ENCODE measurements at places on chromosomes 2 and 18.

DNA sequence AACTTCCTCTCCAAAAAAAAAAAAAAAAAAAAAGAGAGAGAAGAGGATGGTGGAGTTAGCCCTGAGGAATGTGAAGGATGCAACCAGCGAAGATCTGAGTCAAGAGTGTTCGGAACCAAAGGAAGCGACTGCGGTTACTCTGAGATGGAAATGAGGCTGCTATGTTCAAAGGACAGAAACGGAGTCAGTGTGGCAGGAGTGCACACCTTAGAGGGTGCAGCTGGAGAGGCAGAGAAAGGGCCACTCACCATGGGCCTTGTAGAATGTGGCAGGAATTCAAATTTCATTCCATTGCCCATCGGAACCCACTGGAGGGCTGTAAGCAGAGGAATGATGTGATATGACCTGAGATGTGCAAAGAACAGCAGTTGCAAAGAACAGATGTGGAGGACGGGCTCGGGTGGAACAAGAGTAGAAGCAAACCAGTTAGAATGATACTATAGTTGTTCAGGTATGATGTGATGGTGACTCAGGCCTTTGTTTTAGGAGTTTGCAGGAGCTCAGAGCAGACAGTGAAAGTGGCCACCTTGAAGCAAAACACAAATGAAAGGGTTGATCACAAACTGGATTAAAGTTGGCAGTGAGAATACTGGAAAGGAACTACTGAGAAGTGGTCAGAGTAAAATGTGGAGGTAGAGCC lies 22.6 kb downstream of the ITGA6 start:
- no peak for DNase-seq

DNA sequence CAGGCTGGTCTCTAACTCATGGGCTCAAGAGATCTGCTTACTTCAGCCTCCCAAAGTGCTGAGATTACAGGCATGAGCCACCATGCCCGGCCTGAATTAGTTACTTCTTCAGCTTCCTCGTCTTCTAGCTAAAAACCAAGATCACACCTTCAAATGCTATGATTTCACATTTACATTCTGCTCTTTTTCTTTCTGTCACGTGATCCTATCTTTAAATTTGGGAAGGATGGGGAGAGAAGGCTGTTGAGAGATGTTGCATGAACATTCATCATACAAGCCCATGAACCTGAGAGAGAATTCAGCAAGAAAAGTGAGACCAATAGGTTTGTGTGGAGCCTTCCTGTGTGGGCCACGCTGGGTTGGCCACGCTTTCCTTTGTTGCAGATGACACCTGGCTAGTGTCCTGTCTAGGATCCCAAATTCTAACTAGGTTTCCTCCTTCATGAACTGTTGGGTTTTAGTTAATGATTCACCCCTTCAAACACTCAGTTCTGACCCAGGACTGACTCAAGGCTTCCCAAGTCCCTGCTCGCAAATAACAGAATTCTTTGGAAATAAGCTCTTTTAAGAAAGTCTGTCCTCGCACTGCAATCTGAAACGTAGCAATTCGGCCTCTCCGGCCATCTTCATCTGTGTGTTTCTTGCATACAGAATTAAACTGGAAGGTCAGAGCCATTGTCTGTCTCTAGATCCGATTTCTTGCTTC lies 57.3 kb upstream of the CREB1 start:
- DNase-seq = no peak

DNA sequence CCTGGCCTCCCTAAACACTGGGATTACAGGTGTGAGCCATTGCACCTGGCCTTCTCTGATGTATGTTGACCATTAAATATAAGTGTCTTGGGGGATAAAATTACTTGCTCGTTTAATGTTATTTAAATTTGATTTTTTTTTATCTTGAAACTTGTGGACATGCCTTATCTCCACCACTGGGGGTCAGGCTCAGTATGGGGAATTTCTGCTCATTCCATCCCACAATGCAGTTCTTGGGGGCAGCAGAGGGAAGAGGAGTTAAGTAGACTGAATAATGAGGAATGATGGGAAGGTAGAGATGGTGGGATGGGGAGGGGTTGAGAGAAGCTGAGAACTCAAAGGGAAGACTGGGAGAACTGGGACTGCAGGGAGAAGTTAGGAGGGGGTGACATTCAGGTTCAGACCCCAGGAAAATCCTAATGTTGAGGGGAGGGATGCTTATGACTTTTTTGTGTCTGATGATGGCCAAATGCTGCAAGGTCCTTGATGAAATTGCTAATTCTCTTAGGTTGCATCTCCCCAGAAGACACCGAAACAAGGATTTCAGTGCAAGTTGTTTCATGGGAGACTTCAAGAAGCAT lies 174.2 kb downstream of the MIB1 start:
- DNase-seq = peak; percentile 43

- no peak for DNase-seq
Observed at GRCh38 chr2:188746727-188747126, 227.4 kb upstream of the COL3A1 start.

DNA sequence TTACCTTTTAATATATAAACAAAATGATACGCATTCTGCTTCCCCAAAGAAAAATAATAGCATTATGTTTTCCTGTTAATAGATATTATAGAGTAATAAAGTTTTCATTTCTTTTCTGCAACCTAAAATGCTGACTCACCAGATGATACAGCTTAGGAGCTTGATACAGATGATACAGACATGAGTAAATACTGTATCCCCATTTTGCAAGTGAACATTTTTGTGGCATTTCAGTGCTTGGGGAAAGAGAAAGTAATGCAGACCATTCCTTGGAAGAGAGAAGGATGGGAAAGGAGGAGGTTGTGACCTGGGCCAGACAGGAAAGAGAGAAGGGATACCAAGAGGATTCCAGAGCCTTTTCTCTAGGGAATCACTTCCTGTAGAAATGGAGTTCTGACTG lies 97.5 kb upstream of the FSHR start:
- DNase-seq = no peak

- DNase-seq = no peak
Observed at GRCh38 chr18:79392226-79392625, 3.5 kb upstream of the NFATC1 start.

- DNase-seq = no peak
Observed at GRCh38 chr2:186498834-186499233, 12.8 kb downstream of the ZC3H15 start.

DNA sequence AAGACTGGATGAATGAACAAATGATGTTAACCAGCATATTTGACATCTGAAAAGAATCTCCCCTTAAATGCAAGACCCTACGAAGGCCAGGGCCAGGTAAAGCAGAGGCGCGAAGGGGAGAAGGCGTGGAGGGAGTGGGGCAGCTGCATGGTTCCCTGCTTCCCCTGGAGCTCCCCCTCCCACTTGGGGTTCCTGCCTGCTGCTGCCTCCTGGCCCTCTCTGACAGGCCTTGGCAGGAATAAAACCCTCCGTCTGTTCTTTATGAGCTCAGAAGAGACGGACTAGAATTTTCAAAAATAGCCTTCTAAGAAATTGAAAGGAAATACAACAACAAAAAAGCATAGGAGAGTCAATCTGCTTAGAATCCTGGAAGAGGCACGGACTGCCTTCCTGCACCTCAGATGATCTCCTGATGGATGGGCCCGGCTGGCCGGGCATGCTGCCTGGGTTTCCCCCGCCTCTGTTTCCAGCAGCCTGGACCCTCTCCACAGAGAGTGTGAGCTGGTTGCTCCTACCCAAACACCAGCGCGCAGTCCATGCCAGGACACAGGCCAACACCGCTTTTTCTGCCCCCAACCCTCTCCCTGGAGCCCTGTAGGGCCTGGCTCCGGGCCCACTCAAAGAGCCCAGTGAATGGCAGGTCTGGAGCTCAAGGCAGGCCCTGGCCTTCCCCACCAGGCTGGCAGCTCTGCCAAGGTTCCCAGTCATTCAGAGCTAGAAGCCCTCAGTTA lies 23.9 kb downstream of the CFAP65 start:
- DNase-seq = no peak

- no peak for DNase-seq
Observed at GRCh38 chr2:207167099-207167923, 1.6 kb upstream of the KLF7 start.

DNA sequence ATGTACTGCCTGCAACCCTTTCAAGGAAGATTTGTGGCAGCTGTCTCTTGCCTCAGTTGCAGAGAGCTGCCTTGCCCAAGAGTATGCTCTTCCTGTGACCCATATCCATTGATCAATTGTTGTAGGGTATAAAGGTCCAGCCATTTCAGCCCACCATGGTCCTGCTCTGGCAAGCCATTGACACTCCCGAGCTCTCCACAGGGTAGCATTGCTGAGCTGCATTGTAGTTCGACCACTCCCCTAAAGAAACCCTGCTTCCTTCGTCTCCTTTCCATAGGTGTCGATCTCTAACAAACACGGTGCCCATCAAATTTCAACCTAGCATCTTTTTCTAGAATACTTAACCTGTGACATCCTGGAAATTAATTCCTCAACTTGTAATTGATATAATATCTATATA lies 104.9 kb upstream of the NDUFV2 start:
- DNase-seq = no peak

DNA sequence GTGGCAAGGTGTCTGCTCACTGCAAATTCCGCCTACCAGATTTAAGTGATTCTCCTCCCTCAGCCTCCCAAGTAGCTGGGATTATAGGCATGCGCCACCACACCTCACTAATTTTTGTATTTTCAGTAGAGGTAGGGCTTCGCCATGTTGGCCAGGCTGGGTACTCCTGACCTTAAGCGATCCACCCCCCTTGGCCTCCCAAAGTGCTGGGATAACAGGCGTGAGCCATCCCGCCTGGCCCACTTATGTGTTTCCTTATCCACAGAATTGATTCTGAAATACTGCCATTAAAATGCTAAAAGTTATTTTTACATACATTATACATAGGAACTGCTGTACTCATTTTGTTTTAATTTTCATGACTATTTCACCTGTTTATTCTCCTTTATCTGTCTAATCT lies 529.7 kb upstream of the CDH7 start:
- DNase-seq = no peak
